Choroid plexus epithelial cell (primary cell): ENCODE measurements at places on chromosomes 4 and X.

GRCh38 chr4:147157860-147158701 is 212.4 kb upstream of the TTC29 start:
- DNase-seq = peak; percentile 56

GRCh38 chr4:8507624-8508023 is 67.0 kb downstream of the TRMT44 start:
- DNase-seq = peak; percentile 51

- peak; percentile 10 for DNase-seq
These were observed 727.6 kb upstream of the MAGEB2 start for GRCh38 chrX:29487714-29488113.

DNA sequence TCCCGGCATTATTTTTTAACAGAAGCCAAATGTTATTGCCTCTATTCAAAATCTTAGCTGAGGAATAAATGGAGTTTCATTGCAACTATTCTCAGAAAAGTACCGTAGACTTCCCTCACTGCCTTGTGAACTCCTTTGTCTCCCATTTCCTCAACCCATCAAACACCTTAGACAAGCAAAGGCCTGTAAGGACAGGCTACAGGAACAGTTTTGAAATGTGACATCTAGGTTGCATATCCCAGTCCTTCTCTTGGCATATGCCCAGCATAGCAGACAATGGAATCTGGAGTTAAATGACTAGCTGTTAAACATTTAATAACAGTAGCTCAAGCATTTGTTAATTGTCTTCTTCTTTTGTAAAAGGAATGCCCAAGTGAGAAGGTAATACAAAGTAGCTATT is 1371.7 kb downstream of the STIM2 start:
- no peak for DNase-seq

DNA sequence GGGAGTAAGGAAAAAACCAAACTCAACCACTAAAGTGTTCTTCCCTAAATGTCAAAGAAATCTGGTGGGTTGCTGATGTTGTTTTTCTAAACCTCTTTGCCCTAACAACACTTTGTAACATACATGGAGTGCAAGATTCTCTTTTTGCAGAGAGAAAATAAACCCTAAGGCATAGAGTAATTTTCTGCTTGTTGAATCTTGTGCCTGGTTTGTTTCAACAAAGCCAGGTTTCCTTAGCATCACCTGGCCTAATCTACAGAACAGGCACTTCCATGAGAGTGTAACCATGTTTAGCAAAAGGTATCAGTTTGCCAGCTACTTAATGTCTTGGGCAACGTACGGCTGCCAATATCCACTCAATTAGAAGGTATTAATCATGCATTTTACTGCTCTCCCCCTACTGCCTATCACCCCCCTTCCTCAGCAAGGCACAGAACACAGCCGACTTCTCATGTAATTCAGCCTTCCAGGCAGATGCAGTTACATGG is 219.2 kb downstream of the MAML3 start:
- DNase-seq = no peak

- DNase-seq = no peak
These were observed 165.1 kb downstream of the TSPAN5 start for GRCh38 chr4:98493296-98493695.

DNA sequence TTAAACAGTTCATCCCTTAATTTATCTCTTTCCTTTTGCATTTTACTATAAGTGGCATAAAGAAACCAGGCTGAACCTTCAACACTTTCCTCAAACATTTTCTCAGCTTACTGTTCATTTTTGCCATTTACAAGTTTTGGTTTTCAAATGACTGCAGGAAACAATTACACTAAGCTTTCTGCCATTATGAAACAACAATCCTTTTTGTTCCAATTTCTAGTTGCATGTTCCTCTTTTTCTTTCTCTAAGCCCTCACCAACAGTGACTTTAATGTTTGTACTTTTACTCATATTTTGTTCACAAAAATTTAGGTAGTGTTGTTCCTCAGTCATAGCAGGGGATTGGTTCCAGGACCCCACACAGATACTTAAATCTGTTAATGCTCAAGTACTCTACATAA is 1526.1 kb downstream of the STIM2 start:
- DNase-seq = no peak

DNA sequence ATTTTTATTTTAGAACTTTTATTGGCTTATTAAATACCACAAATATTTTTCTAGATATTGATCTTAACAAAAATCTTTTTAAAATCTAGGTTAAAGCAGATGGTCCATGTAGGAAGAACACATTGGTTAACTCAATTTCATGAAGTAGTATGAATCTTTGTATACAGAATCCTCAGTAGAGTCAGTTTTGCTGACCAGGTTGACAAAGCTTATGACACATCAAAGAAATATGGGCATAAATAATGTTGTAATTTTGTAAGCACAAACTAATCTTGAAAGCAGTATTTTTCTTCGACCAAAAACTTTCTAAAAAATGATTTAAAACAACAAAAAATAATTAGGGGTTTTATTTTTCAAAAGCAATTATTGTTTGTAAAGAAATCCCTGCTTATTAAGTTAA is 479.3 kb upstream of the PCDH10 start:
- no peak for DNase-seq

DNA sequence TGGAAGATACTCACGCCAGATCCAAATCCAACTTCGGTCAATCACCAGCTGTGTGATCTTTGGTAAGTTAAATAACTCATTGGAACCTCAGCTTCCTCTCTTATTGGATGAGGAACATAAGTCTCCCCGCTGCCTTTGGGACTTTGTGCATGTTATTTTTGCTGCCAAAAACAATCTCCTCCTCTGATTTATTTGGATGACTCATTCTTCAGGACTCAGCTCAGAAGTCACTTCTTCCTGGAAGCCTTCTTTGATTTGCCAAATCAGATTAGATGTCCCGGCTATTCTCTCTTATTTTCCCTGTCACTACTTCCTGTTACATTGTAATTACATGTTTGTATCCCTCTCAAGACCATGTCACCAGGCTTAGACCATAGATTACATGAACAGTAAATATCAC is 138.0 kb upstream of the BOD1L1 start:
- no peak for DNase-seq

DNA sequence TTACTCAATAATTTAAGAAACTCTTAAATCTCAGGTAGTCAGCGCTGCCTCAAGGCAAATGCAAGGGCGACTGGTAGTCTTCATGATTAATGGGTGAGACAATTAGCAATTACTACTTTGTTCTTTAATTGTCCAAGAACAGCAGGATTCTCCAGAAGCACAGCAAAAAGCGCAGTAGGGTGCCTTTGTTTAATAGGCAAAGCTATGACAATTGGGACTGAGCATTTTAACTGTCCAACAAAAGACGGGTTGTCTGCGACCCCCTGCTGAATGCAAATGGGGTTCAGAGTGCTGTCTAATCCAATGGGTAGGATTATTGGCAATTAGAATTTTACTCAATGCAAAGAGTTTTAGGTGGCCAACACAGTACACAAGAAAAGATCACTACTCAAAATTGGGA is 286.1 kb downstream of the CHIC1 start:
- no peak for DNase-seq

GRCh38 chrX:126448681-126449080 is 103.9 kb downstream of the DCAF12L1 start:
- no peak for DNase-seq

DNA sequence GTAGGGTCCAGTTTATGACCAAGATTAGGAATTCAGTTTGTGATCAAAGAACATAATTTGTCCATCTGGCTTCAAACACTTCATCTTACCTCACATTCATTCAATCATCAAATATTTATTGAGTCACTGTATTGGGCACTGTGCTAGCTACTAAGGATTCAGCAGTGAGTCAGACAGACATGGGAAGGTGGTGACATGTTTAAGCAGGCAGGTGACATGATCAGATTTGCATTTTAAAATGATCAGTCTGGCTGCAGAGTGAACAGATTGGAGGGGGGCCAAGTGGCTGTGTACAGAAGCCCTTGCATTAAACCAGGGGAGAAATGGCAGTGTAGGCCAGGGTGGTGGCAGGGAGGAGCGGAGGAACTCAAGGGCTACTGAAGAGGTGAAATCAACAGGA is 25.1 kb upstream of the APLN start:
- no peak for DNase-seq

GRCh38 chr4:129545599-129546278 is 449.8 kb downstream of the C4orf33 start:
- peak; percentile 35 for DNase-seq

GRCh38 chr4:55634417-55635128 is 1.5 kb downstream of the NMU start:
- DNase-seq = no peak

DNA sequence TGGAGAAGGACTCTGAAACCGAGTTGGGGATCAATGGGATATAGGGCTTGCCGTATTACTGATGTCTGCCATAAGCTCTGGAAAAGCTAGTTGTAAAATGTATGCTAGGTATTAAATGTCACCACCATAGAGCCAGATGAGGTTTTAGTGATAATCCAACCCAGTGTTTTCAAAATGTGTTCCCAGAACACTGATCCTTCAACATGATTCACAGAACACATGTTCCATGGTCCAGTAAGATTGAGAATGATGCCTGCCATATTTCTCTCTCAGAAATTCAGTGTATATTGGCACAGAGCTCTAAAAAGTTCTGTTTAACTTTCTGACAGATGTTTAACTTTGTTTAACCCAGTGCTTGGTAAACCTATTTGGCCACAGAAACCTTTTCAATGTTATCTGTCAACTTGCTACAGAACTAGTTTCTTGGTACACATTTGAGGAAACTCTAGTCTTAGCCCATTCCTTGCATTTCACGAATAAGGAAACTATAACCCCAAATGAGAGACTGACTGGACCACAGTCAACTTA is 160.2 kb downstream of the PALLD start:
- no peak for DNase-seq

DNA sequence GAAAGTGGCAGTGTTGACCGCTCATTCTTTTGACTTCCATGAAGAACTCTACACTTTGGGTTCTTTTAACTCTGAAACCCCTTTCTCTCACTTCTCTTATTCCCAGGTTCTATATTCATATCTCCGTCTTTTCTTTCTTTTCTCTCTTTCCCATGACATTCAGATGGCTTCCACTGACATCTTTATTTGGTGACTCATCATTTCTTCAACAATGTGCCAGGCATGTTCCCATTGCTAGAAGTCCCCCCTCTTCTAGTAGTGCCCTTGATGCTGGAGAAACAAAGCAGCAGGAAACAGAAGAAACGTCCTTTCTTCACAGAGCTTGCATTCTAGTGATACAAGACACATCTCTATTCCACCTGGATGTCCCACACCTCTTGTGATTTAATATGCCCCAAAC is 33.3 kb downstream of the PKD2 start:
- no peak for DNase-seq

GRCh38 chr4:53580274-53580673 is 11.0 kb downstream of the LNX1 start:
- no peak for DNase-seq

DNA sequence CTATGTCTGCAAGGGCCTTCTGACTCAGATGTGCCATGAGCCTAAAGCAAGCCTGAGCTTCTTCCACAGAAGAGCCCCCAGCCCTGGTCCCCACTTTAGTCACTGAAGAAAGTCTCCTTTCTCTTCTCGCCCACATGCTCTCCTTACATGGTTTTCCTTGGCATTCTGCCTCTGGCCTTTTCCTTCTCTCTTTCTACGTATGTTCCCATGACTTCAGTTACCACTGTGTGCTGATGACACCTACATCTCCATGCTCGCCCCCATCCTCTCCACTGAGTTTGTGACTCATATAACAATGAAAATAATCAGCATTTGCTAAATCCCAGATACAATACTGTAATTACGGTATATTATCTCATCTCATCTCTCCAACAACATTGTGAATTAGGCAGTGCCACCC is 149.3 kb downstream of the AMMECR1 start:
- peak; percentile 80 for DNase-seq

DNA sequence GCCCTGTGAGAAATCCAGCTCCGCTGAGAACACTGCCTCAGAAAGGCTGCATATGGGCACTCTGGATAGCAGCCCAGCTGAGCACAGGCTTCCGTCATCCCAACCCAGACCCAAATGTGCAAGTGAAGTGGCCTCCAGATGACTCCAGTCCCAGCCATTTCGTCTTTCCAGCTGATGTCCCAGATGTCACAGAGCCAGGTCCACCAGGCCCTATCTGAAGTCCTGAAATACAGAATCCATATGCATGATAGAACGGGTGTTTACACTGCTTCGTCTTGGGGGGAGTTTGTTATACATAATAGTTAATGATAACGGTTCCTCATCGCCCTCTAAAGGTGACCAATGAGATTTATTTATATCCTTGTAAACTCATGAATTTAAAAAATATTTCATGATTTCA is 72.6 kb upstream of the TRIM2 start:
- peak; percentile 23 for DNase-seq

DNA sequence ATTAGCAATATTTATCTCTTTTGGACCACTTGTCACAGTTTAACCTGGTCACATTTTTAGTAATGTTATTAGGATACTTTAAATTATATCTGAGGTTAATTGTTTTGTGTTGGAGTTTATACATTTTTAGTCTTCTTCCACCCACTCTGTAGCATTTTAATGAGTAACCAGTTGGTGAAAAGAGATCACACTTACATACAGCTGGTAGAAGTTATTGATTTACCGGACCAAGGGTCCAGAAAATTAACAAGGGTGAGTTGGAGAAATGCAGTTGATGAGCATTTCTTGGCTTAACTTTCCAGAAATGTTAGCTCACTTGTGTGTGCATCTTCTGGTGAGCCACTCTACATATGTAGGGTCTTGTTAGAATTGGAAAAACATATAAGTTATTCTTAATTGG is 219.6 kb downstream of the GRXCR1 start:
- DNase-seq = no peak

DNA sequence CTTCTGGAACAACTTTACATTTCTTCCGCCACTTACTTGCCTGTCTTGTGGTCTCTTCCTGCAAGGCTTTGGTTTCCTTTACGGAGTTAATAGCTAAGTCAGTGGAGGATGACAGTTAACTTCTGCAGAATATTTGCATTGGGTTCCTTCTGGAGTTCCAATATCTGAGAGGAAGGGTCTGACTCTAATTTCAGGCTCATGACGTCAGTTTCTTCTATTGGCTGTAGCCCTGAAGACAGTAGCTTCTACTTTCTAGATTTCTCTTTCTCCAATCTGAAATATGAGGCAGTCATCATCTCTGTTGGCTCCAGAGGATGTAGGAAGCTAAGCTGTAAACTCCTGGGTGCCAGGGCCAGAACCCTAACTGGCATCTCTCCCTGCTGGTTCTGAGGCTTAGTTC is 76.7 kb downstream of the FRMPD3 start:
- DNase-seq = no peak

DNA sequence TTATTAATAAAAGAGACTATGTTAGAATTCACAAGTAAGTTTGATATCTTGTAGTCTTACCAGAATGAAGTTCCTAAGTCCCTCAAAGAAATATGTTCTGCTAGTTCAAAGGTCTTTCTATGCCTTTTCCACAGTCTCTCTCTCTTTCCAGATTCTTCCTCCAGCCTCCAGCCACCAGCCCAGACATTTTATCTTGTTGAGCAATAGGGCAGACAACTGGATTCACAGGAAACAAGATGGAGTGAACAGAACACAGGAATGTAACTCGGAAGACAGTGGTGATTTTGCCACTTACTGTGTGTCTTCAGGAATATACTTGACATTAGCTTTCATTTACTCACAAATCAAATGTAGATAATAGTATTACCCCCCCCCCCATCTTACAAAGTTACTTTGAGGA is 17.1 kb upstream of the CPEB2 start:
- peak; percentile 41 for DNase-seq
